ENCODE measurements at places on chromosomes 7 and 10. TPM values are rescaled to one million over a fixed set of nuclear protein-coding genes. Genes with fewer than 3 reads are reported as not detected.

- peaks cover 74% of the 10 kb centered on the region for H3K4me1 ChIP-seq
- no peak for DNase-seq
- peak overlapping the region; percentile 51 for H3K4me3 ChIP-seq
- H3K27ac ChIP-seq: peak overlapping the region; percentile 99
- no peaks in the 10 kb centered on the region for H3K36me3 ChIP-seq
Measured at GRCh38 chr10:71750124-71750841, 23.0 kb downstream of the VSIR start.

Gene GNG11
- total RNA-seq: not detected

DNA sequence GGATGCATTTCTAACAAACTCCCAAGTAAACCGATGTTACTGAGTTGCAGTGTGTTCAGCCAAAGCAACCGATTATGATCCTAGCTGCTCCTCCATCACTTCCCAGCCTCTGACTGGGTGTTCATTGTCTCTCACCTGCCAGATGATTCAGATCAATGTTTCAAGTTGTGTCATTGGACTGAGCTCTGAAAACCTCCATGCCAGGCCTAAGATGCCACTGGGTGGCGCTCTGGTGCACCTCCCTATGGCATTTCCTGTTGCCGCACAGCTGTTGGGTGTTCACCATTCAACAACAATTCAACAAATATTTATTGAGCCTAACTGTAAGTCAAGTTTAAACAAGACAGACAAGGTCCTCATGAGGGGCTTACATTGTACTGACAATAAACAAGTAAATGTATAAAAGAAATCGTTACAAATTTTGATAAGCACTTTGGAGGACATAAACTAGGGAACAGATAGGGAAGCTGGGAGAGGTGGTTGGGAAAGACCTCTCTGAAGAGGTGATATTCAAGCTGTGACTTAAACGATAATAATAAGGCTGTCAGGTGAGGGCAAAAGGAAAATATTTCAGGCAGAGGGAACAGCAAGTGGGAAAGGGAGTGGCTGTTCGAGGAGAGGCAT lies 22.8 kb downstream of the RGR start:
- peak; percentile 70 for DNase-seq
- no peak overlapping the region for H3K4me3 ChIP-seq
- H3K36me3 ChIP-seq: no peaks in the 10 kb centered on the region

Gene CPA4
- total RNA-seq: not detected

DNA sequence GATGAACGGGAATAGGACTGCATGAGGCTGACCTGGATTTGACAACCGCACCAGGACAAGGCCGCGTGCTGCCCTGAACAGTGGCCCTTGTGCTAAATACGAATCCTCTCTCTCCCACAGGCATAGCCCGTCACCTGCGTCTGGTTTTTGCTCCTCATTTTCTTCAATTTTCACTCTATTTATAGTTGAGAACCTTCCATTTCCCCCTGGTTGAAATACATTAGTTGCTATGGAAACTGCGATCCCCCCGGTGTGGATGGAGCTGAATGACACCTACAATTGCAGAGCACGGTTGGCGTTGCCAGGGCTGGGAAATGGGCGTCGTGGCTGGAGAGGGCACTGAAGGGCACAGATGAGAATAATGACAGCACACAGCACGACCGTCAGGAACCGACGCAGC lies 158.6 kb upstream of the PITRM1 start:
- no peak overlapping the region for H3K4me3 ChIP-seq
- H3K27me3 ChIP-seq: peaks cover 6% of the 10 kb centered on the region
- no peaks in the 10 kb centered on the region for H3K36me3 ChIP-seq
- no peak for DNase-seq

- no peaks in the 10 kb centered on the region for H3K36me3 ChIP-seq
- peak overlapping the region; percentile 89 for H3K4me3 ChIP-seq
- no peaks in the 10 kb centered on the region for H3K27me3 ChIP-seq
- peak overlapping the region; percentile 53 for H3K27ac ChIP-seq
- peaks cover 12% of the 10 kb centered on the region for H3K4me1 ChIP-seq
Measured at GRCh38 chr10:114304571-114305421, 65.7 kb downstream of the VWA2 start.

DNA sequence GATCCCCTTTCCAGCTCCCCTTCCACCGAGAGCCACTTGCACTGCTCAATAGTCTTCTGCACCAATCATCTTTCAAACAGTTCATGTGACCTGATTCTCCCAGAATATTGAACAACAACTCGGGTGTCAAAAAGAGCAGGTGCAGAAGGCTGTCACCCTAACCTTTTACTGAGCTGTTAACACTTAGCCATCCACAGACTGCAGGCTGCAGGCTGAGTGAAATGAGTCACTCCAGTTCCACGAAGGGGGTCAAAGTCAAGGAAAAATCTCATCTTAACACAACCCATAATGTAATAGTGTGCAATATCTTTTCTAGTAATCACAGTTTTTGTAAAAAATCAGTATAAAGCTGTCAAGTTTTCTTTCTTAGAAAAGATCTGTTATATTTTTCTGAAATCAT lies 63.1 kb downstream of the MTPAP start:
- peak overlapping the region; percentile 62 for H3K27ac ChIP-seq
- no peaks in the 10 kb centered on the region for H3K36me3 ChIP-seq
- H3K4me1 ChIP-seq: peaks cover 21% of the 10 kb centered on the region
- H3K27me3 ChIP-seq: peaks cover 13% of the 10 kb centered on the region
- no peak for DNase-seq

GRCh38 chr10:73076360-73077183 lies 20.1 kb downstream of the P4HA1 start:
- no peak for DNase-seq
- H3K27ac ChIP-seq: peak overlapping the region; percentile 12
- H3K4me3 ChIP-seq: peak overlapping the region; percentile 20
- peaks cover 5% of the 10 kb centered on the region for H3K36me3 ChIP-seq

Gene SPDYE11
- not detected for total RNA-seq

DNA sequence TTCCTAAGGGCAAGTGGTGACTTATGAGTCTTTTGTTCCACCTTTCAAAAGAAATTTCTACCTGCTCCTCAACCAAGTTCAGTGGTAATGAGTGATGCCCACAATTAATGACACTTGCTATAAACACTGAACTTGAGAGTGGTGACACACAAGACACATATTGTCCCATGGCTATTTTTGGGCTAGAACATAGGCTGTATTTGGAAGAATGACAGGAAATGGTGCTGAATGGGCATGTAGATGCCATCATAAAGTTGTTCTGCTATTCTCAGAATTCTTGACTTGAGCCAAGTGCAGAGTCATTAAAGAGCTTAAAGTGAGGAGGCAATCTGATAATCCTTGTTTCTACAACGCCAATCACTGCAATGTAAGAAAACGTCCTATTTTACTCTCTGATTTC lies 313.3 kb downstream of the AGMO start:
- no peak for DNase-seq
- peaks cover 6% of the 10 kb centered on the region for H3K36me3 ChIP-seq
- H3K4me1 ChIP-seq: no peaks in the 10 kb centered on the region
- H3K27me3 ChIP-seq: no peaks in the 10 kb centered on the region
- no peak overlapping the region for H3K4me3 ChIP-seq
- no peak overlapping the region for H3K27ac ChIP-seq

DNA sequence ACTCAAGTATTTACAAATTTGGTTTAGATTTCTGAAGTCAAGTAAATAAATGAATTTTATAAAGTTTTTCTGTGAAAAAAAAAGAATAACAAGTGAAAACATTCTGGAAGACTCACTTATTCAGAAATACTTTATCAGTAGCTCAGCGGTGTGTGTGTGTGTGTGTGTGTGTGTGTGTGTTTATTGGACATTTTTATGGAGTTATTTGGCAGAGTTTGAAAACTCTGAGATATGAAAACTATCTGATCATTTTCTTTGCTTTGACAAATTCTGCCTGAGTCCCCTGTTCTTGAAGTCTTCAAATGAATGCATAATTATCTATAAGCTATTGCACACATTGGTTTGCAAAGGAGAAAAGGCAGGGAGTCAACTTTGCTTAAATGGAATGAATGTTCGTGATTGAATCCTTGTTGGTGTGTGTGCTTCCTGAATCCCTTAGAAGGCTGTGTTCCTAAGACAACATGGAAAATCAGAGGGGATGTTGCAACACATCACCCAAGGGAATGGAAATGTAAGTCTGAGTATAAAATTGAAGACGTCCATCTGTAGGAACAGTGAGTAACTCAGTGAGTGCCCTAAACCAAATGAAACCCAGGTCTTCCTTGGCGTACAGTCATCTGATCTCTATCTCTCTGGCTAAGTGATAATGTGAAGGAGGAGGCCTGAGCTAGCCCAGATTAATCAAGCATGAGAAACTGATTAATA lies 160.9 kb downstream of the REEP3 start:
- no peak overlapping the region for H3K4me3 ChIP-seq
- DNase-seq: no peak
- no peaks in the 10 kb centered on the region for H3K36me3 ChIP-seq
- H3K27me3 ChIP-seq: peaks cover 14% of the 10 kb centered on the region

DNA sequence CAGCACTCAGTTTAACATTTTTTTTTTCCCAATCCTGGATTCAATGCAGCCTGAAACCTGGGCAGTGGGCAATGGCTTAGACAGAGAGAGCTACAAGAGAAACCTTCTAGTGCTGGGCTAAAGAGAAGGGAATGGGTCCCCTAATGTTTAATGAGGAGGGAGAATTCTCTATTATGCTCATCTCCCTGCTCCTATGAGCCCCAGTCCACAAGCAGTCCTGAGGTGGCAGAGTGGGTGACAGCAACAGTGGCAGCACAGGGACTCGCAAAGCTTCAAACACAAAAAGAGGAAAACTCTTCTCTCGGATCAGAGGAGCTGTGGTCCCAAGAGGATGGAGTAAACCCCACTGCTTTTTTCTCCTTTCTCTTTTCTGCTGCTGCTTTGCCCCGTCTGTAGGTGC lies 36.5 kb downstream of the COBL start:
- no peak overlapping the region for H3K27ac ChIP-seq
- peaks cover 9% of the 10 kb centered on the region for H3K27me3 ChIP-seq
- H3K4me3 ChIP-seq: no peak overlapping the region

GRCh38 chr7:90516257-90516656 lies 46.8 kb downstream of the PTTG1IP2 start:
- no peak overlapping the region for H3K27ac ChIP-seq
- H3K4me3 ChIP-seq: no peak overlapping the region
- no peak for DNase-seq
- no peaks in the 10 kb centered on the region for H3K27me3 ChIP-seq
- no peaks in the 10 kb centered on the region for H3K36me3 ChIP-seq

Gene PLAC9
- not detected for total RNA-seq

- H3K4me3 ChIP-seq: no peak overlapping the region
- no peak for DNase-seq
- H3K36me3 ChIP-seq: peaks cover 15% of the 10 kb centered on the region
Measured at GRCh38 chr7:143255564-143255963, 7.7 kb upstream of the GSTK1 start.

GRCh38 chr7:33868166-33868565 lies 37.2 kb upstream of the BMPER start:
- H3K4me1 ChIP-seq: no peaks in the 10 kb centered on the region
- no peaks in the 10 kb centered on the region for H3K36me3 ChIP-seq
- H3K4me3 ChIP-seq: no peak overlapping the region
- H3K27me3 ChIP-seq: no peaks in the 10 kb centered on the region
- no peak overlapping the region for H3K27ac ChIP-seq
- no peak for DNase-seq

Gene NAT16
- not detected for total RNA-seq
